Epithelial cell of esophagus (primary cell): ENCODE measurements at places on chromosomes 3 and 15.

DNA sequence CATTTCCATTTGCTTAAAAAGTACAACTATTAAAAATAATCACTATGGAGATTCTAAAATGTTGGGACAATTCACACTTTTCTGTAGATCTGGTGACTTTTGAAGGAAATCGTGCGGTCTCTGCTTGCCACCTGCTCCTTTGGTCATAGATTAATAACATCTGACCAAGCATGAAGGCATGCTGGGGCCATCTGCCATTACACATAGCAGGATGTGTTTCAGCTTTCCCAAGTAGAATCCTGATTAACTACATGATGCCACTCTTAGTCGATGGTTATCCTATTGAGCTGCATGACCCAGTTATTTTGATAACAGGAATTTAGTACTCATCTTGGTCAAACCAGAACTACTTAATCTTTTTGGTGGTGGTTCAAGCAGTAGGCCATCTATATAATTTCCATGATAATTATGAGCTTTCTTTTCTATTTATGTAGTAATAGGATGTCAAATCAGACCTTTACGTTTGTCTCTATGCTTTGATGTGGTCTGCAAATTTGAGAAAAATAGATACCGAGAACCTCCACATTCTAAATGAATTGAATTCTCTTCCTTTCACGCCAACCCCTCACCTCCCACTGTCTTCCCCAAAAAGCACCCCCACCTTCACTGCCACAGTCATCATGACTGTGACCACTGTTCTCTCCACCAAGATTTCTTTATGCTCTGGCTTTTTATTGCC lies 158.1 kb downstream of the DIPK2A start:
- peak; percentile 29 for DNase-seq

DNA sequence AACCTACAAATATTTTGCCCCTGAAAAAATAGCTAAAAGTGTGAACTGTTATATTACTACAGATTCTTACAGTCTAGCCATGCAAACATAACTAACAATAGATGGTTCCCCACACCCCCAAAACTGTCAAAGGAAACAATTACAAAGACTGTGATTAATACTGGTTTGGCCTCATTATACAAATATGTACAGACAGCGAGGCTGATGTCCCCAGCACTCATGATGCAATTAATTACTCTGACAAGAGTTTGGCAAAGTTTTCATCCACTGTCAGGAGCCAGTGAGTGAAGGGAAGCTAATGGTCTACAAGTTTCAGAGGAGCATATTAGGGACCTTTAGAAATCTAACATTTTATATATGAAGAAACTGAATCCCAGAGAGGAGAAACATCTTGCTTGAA lies 61.0 kb downstream of the HMG20A start:
- DNase-seq, result peak; percentile 68

GRCh38 chr3:120555657-120556509 lies 40.3 kb upstream of the NDUFB4 start:
- DNase-seq, result peak; percentile 20

- no peak for DNase-seq
These were observed 28.3 kb upstream of the TMEM42 start for GRCh38 chr3:44833394-44833793.
